ENCODE measurements at places on chromosomes 3 and 15. TPM values are rescaled to one million over a fixed set of nuclear protein-coding genes. Genes with fewer than 3 reads are reported as not detected.

Gene SPINT1
- total RNA-seq: 485 TPM

Gene MEX3B
- 2.3 TPM for total RNA-seq

Gene ANXA2
- 2,729 TPM for total RNA-seq

Gene SPSB4
- total RNA-seq: 0.34 TPM

Gene ENTPD3
- total RNA-seq: 24.3 TPM

Gene EIF5A2
- 11.0 TPM for total RNA-seq

Gene LRRC15
- not detected for total RNA-seq

Gene COL8A1
- 4.0 TPM for total RNA-seq

Gene MUC20
- 1.7 TPM for total RNA-seq

Gene GCNT3
- total RNA-seq: 3.4 TPM

Gene MKRN2OS
- total RNA-seq: 1.6 TPM

Gene ZNF592
- total RNA-seq: 9.9 TPM

Gene SUSD5
- total RNA-seq: not detected

Gene CCR3
- 0.07 TPM for total RNA-seq

Gene FAM227B
- 2.7 TPM for total RNA-seq

Gene CADPS
- total RNA-seq: 0.14 TPM

Gene ZMAT3
- total RNA-seq: 28.0 TPM

Gene CTXND1
- total RNA-seq: not detected

Gene AHSG
- total RNA-seq: not detected

Gene MKRN3
- total RNA-seq: 3.4 TPM

Gene ZNF80
- total RNA-seq: not detected

Gene SNURF
- total RNA-seq: 53.2 TPM

Gene DNASE1L3
- total RNA-seq: 11.7 TPM

Gene ERICH6
- total RNA-seq: not detected

Gene C15orf39
- 2.7 TPM for total RNA-seq

Gene GORASP1
- total RNA-seq: 19.1 TPM

Gene NEK10
- 2.3 TPM for total RNA-seq

Gene OR5K1
- total RNA-seq: not detected

Gene SLC22A14
- 0.57 TPM for total RNA-seq

Gene C3orf18
- 0.68 TPM for total RNA-seq

Gene XYLB
- total RNA-seq: 2.1 TPM

Gene TMEM42
- 11.9 TPM for total RNA-seq

Gene RBMS3
- total RNA-seq: 6.8 TPM

Gene CHRFAM7A
- 0.36 TPM for total RNA-seq

Gene CHRM5
- total RNA-seq: not detected

Gene GADL1
- total RNA-seq: not detected

Gene THSD4
- 49.5 TPM for total RNA-seq

Gene UMPS
- 39.3 TPM for total RNA-seq

Gene MCTP2
- total RNA-seq: 28.4 TPM

Gene GOLGA8H
- total RNA-seq: 0.07 TPM

Gene ADIPOQ
- not detected for total RNA-seq

Gene SERINC4
- total RNA-seq: not detected

Gene PTX3
- 7.5 TPM for total RNA-seq

Gene INSYN1
- total RNA-seq: 1.7 TPM

Gene PRR20G
- not detected for total RNA-seq

Gene LRRC31
- total RNA-seq: not detected

Gene TRPM1
- total RNA-seq: 0.68 TPM

Gene ZBED2
- total RNA-seq: 2.1 TPM

Gene LIPH
- 2.4 TPM for total RNA-seq

Gene TMEM207
- total RNA-seq: not detected

Gene ZMYND10
- total RNA-seq: 0.21 TPM

Gene BFSP2
- total RNA-seq: not detected

Gene NANOGP8
- not detected for total RNA-seq

Gene SLC2A2
- total RNA-seq: not detected

Gene LRRC3B
- total RNA-seq: not detected

Gene IQGAP1
- total RNA-seq: 315 TPM

Gene SH2D7
- total RNA-seq: not detected

Gene CPEB1
- total RNA-seq: not detected

Gene TFRC
- total RNA-seq: 166 TPM

All from nasal cavity respiratory epithelium epithelial cell of viscerocranial mucosa (primary cell).